Activated CD4-positive, alpha-beta T cell treated with anti-CD3 and anti-CD28 coated beads, Interleukin-2, amount 50 U/mL, for 48 hours (primary cell): ENCODE measurements at places on chromosomes 1 and 21.
A peak's percentile ranks its signal among the peaks of the same experiment; 100 is the strongest.

- no peak for DNase-seq
Observed at GRCh38 chr21:44480200-44481053, 25.1 kb downstream of the LRRC3 start.

DNA sequence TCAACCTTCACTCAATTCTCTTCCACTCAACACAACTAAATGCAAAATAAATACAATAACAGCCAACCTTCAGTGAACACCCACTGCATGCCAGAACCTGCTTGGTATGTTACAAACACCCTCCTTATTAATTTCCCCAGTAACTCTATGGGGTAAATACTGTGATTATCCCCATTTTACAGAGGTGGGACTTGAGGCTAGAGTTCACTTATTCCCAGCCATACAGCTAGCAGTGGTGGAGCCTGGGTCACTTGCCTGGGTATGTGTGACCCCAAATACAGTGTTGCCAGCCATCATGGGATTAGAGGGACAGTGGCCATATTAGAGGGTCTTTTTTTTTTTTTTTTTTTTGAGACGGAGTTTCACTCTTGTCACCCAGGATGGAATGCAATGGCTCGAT is 1.6 kb downstream of the CPLANE2 start:
- no peak for DNase-seq

DNA sequence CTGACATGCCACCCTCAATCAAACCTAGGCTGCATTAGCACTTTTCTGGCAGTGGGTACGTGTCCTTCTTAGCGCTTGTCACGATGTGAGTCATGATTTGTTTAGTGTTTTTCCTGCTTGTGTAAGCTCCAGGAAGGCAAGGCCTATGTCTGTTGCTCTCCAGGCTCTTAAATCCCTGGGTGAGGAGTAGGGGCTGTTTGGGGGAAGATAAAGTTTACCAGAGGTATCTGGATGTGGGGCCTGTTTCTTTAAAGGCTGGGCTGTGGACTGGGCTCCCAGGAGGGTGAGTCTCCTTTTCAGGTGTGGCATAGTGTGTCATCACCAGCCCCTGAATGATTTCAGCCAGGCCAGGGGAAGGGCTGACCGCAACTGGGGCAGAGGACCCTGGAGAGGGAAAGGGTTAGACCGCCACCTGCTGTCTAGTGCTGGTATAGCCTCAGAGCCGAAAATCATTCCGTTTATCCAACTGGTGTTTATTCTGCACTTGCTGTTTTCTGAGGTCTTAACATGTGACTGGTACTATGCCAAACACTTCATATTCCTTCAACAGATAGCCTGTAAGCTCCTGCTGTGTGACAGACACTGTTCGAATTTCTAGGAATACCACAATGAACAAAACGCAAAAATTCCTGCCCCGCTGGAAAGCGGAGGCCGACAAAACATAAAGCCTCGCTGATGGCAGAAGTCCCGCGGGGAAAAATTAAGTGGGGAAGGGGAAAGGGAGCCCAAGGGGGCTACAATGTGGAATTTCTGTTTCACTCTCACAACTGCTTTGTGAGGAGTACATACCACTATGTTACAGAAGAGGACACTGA is 9.7 kb downstream of the SERINC2 start:
- DNase-seq, result peak; percentile 76

- DNase-seq, result no peak
Observed at GRCh38 chr1:10767282-10767681, 29.2 kb downstream of the CASZ1 start.

DNA sequence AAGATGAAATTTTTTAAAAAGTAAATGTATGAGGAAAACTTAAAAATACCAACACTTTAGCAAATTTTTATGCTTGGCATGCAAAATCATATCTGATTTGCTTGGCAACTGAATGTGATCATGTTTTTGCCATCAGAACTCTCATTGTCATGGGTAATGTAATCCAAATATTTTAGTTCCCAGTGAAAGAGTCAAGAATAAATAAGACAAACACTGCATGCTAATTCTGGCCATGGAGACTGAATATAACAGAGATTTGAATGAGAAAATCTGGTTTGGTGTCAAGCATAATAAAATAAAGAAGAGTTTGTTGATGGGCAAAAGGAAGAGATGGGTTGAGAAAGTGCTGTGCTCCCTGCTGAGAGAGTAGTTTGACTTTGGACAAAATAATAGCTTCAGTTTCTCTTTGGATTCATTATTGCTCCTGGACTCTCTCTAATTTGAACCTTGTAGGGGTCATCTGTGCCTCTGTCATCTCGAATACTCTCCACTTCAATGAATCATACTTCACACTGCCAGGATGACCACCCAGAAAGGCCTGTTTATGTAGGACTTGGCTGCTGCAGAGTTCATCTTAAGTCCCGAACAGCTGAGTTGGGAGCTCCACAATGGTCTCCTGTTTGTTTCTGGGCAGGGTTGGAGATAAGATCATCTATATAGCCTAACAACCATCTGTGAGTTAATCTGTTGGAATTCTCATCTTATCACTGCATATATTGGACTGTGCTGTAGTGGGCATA is 34.4 kb downstream of the ADAMTS1 start:
- DNase-seq, result no peak

DNA sequence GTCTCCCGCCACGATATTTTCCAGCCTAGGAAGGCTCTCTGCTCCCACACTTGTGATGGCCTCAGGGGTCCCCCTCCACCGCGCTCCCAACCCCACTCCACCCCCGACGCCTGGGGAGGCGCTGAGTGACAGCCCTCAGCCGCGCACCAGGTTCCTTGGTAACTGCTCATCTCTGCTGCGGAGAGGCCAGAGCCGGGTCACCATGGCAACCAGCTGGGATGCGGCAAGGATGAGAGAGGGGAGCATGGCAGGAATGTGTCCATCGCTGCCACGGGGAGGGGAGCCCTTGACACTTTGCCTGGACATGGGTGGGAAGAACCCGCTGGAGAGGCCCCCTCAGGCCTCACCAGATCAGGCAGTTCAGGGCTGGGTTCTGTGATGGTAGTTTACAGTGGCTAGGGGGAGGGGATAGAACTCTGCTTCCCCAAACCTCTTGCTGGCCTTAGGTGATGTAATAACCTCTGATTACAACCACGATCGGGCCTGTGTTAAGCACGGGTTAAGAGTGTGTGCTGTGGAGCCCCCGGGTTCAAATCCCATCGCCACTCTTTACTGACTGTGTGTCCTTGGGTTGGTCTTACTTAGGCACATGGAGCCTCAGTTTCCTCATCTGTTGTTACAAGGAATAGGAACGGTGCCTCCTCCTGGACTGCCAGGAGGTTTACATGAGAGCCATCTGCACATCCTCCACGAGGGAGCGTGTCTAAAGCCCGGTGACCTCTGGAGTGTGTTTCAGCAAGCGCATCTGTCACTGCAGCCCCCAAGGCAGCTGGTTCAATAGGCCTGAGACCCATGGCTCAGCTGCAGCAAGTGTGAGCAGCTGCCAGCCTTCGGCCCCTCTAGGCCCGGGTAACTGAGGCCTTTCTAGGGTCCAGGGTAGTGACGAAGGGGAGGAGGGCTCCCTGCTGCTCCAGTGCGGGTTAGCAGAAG is 6.3 kb downstream of the KIF17 start:
- no peak for DNase-seq

GRCh38 chr1:114648503-114648902 is 21.3 kb downstream of the DENND2C start:
- DNase-seq, result no peak

DNA sequence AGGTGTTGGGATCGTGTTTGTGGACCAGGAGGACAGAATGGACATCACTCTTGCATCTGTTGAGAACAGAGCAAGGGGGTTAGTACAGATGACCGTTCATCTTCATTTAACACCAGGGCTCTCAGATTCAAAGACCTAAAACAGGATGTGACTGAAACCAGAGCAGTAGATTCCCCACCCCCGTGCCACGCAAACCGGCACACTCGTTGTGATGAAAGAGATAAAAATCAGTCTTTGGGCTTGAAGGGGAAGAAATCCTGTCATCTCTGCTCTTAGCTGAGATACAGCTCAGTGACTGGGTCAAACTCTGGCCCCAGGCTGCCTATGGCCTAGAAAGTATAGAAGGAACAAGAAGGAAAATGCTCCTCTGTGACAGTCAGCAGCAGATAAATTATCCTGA is 146.2 kb upstream of the KRTAP19-8 start:
- DNase-seq, result peak; percentile 84

DNA sequence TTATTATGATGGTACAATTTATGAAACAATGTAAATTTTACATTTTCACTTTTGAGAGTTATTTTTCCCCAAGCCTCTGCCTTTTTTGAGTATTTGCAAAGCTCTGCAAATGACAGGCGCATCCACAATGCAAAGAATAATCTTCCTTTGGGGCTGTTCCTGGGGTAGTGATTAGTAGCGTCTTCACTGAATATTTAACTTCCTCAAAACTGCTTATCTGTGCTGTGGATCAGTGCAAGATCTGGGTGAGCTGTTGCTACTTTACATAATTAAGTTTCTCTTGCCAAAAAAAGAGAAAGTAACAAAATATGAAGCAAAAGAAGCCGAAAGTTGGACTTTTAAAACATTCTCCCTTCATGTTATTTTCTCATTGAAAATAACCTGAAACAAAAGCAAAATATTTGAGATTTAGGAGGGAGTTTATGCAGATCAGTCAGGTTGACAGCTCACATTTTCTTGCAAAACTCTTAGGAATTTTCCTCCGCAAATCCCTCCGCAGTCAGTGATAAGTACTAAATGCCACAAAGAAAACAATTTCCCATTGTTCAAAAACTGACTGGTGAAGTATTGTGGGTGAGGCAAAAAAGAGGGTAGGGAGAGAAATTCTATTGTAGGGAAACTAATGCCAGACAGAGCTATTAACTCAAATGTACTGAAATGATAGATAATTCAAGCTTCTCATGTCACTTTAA is 276.4 kb upstream of the B3GALT2 start:
- no peak for DNase-seq

GRCh38 chr1:214602764-214603657 is at the start of gene CENPF:
Gene CENPF, plus strand, starts transcription at chr1:214603195. Its CDS starts 10,560 bp downstream, at chr1:214613755.
- peak; percentile 89 for DNase-seq

DNA sequence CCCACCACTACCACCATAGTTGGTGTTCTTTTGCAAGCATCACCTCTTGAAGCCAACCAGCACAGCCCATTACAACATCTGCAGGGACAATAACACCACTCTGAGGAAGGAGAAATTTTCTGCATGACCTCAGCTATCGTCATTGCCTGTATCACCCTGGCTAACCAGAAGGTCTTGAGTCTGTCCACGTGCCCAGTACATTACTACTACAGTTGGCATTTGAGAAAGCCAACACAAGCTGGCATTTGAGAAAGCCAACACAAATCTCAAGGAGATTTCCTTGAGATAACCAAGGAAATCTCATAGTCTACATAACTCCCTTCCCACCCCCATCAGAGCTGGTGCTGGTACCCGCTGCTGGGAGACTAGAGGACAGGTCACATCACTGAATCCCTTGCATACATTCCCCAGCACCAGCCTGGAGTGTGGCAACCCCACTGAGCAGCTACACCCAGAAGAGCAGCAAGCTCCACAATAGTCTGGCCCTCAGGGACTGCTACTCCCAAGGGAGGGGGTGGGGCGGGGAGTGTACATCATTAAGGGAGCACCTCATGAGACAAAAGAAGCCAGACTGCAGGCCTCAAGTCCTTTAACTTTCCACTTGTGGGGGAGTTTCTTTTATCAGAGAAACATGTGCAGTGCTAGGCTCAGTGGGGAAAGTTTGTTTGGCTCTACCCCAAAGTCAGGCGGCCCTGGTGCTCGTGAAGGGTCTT is 46.0 kb upstream of the GUCA2A start:
- no peak for DNase-seq

DNA sequence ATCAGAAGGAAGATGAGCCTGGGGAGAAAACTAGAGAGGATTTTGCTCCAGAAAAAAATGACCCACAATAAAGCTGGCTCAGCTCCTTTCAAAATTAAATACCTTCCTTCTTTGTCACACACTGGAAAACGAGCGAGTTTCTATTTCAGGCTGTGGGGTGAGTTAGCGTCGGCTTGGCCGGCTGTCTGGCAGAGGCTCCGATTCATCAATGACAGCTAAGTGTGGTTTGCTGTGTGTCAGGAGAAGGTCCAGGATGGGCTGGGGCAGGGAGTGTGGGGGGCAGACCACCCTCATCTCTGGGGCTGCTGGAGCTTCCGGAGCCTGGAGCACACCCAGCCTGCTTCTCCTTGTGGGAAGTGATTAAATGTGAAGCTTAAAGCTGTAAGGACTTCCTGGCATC is 120.2 kb downstream of the ETS2 start:
- no peak for DNase-seq

DNA sequence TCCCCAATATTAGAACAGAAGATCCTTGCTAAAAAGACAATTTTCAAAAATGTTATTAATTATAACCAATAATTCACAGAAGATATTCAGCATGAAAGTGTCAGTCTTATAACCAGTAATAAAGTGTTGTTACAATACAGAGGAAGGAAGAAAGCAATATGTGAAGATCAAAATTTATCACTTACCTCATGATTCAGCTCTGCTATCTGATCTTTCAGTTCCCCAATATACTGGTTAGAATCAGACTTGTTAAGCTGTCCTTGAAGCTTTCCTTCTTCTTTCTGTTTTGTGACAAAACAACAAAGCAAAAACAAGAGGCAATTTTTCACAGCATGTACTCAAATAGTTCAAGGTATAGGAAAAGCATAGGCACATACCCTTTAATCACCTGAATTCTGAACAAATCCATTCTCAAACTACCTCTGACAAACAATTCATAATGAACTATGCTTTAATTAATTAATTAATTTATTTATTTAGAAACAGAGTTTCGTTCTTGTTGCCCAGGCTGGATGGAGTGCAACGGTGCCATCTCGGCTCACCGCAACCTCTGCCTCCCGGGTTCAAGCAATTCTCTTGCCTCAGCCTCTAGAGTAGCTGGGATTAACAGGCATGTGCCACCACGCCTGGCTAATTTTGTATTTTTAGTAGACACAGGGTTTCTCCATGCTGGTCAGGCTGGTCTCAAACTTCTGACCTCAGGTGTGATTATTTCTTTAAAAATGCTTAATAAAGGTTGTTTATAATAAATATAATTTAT is 76.9 kb upstream of the GFI1 start:
- DNase-seq, result no peak

DNA sequence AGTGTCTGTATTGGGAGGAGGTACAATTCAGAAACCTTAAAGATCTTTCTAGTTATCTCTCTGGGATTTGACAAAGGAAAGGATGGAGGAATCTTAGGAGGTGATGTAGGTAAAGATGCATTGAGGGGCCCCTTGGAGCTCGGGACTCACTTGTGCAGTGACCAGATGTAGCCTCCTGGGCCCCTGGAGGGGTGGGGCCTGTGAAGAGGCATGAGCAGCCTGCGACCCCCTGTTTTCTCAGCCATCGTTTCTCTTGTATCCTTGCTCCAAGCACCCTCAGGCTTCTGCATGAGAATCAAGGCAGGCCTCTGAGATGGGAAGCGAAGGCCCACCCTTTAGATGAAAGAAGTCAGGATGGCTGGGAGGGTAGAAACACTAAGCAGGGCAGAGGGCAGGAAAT is 39.6 kb downstream of the LGR6 start:
- no peak for DNase-seq

DNA sequence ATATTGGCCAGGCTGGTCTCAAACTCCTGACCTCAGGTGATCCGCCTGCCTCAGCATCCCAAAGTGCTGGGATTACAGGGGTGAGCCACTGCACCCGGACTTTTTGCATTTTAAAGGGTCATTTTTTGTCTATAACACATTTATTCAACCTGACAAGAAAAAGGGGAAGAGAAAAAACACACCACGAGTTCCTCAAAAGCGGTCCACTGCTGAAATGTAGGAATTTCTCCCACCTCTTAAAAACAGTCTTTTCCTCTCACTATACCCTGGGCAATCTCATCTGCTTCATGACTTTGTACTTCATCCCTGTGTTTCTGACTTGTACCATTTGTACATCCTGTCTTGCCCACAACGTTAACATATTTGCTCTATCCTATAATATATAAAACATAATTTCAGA is 413.3 kb upstream of the PTBP2 start:
- DNase-seq, result no peak

- no peak for DNase-seq
Observed at GRCh38 chr1:18944810-18945209, 11.7 kb downstream of the IFFO2 start.

GRCh38 chr21:38544661-38545060 is 46.4 kb upstream of the ERG start:
- no peak for DNase-seq
